Activated naive CD4-positive, alpha-beta T cell (primary cell): ENCODE measurements at places on chromosomes 2 and 18.

GRCh38 chr2:64837116-64837731 is 152.0 kb upstream of the SLC1A4 start:
- no peak for DNase-seq

DNA sequence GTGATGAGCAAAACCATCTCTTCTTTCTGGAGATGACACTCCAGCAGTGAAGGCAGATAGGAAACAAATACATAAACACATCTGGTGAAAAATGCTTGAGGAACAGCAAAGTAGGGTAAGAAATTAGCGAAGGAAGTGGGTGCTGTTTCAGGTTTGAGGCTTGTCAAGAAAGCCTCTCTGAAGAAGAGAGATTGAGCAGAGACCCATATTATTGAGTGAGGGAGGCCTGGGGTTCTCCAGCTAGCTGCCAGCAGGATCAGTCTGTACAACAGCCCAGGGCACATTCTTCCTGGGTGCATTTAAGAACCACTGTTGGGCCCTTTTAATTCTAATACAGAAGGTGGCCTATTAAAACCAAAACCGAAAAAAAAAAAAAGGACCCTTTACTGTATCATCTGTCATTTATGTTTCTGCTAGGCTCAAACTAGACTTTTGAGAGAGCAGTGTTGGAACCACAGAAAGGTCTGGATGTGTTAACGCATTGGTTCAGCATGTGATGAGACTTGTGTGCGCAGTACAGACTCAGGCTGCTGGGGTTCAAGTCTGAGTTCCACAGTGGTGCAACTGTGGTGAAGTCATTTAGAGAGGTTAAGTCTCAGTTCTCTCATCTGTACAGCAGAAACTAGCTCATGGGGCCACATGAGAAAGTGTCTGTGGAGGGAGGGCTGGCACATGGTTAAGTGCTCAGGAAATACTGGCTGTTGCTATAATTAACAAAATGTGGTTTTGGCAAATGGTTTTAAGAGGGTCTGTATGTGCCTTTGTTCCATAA is 28.9 kb downstream of the MGAT5 start:
- no peak for DNase-seq

- no peak for DNase-seq
Observed at GRCh38 chr18:46320928-46321711, 216.9 kb downstream of the HAUS1 start.

GRCh38 chr2:171389780-171390179 is 44.0 kb downstream of the METTL8 start:
- no peak for DNase-seq

DNA sequence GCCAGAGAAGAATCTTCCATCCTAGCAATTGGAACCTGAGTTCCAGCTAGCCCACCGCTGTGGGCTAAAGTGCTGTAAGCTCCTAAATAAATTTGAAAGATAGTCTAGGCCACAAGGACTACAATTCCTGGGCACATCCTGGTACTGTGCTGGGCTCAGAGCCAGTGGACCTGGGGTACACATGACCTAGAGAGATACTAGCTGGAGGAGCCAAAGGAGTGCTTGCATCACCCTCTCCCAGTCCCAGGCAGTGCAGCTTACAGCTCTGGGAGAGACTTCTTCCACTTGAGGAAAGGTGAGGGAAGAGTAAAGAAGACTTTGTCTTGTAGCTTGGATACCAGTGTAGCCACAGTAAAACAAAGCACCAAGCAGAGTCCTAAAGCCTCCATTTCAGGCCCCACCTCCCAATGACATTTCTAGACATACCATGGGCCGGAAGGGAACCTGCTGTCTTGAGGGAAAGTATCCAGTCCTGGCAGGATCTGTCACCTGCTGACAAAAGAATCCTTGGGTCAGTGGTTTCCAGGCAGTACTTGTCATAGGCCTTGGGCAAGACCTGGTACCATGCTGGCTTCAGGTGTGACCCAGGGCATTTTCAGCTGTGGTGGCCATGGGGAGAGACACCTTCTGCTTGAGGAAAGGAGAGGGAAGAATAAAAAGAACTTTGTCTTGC is 89.5 kb downstream of the TMEM185B start:
- DNase-seq: no peak

DNA sequence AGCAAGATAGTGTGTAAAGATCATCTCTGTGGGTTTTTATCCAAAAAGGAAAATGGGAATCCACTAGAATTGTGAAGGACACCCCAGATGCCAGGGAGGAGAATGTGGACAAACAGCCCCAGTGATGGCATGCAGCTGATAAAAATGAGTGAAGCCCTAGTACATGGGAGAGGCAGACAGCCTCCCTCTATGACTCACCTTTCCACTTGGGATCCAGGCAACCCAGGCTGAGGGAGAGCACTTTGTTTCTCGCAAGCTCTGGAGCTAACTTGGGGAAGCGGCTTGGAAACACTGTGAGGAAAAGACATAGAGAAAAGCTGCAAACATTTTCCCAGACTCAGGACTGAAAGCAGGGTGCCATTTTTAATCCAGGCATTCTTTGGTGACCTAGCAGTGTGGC is 5.3 kb upstream of the FLACC1 start:
- DNase-seq: no peak

DNA sequence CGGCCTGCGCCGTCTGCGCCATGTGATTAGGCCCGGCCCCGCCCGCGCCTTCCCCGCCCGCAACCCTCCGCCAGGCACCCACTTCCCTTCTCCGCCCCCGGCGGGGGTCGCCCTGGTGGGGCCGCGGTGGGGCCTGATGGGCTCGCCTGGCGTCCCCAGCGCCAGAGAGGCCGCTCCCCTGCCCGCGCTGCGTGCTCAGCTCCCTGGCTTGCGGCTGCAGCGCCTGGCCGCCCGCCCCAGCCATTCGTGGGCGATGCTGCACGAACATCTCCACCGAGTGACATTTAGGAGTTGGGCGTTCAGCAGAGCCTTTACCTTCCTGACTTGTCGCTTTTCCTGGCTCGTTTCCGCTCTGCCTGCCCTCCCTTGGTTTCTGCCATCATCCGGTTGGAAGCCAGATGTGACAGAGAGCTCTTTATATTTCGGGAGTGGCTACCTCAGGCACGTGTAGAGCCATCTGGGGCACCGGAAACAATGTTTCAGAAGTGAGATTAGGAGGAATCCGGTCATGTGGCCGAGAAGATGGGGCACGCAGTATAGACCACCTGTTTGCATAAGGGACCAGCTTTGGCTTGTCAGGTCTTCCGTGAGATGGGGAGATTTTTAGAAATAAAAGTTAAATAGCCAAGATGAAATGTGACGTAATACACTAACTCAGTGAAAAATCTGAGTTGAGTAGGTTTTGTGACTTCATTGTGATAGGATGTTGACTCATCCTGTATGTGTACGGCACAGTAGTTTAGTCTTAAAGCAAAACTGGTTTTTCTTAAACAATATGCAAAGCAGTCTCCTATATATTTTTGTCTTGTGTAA is 1.2 kb downstream of the GLS start:
- DNase-seq: peak; percentile 66

- DNase-seq: no peak
Observed at GRCh38 chr2:158818511-158818910, 23.4 kb downstream of the DAPL1 start.

- DNase-seq: no peak
Observed at GRCh38 chr2:173254659-173255058, 100.0 kb upstream of the CDCA7 start.

- DNase-seq: no peak
Observed at GRCh38 chr2:44351676-44352075, 9.6 kb downstream of the PREPL start.

GRCh38 chr2:233087713-233088112 is 27.6 kb downstream of the INPP5D start:
- no peak for DNase-seq
